Osteocyte (in vitro differentiated cells): ENCODE measurements at places on chromosomes 12 and 14. TPM values are rescaled to one million over a fixed set of nuclear protein-coding genes. Genes with fewer than 3 reads are reported as not detected.

KERA gene
- not detected in 2 replicates for total RNA-seq

BMP4 gene
- total RNA-seq = 6.9 and 7.3 TPM in 2 replicates

LMNTD1 gene
- total RNA-seq = not detected in 2 replicates

BTBD6 gene
- 35.3 and 35.7 TPM in 2 replicates for total RNA-seq

DNA sequence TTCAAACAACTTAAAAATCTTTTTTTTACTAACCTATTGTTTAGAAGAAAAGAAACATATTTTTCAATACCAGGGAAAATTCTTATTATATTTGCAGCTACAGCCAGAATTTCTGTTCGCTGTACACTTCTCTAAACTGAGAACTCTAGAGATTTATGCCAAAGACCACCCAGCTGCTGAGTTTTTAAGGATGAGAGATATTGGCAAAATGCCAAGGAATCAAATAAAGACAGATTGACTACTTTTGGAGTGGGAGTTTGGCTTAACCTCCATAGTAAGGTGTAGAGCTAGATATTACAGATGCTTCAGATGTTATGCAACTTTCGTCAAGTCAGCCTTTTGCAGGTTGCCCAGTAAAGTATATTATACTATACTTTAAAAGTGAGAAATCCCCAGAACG lies 71.8 kb downstream of the TTLL5 start:
- no peak overlapping the region for H3K4me3 ChIP-seq
- no peak for DNase-seq
- no peak overlapping the region for H3K27ac ChIP-seq
- H3K27me3 ChIP-seq = no peaks in the 10 kb centered on the region
- peaks cover 31% of the 10 kb centered on the region for H3K36me3 ChIP-seq

DNA sequence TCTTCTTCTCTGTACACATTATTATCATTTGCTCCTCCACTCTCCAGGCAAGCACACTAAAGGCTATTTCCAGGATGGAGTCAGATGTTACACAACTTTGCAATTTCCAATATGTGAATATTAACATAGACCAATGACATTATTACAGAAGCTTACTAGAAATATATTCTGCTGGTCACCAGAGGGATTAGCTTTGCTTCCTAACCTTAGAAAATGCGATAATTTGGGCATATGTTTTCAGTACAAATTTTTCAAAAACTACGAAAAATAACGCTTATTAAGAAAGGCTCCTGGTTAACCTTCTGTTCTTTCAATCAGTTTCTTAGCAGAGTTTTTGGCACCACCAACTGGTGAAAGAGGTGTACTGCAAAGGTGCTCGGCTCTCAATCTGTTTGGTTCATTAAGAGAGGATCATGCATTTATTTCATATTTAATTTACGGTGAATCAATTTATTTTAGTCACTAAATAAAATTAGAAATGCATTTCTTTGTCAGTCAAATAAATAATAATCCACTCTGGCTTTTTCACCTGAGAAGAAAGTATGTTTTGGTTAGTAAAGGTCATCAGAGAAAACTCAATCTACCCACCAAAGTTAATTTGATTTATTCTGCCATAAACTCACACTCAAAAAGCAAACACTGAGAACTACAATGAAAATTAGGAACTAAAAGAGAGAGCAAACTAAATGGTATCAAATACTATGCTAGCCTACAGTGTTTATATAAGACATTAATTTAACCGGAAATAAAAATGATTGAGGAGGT lies 39.2 kb downstream of the EFCAB11 start:
- DNase-seq = no peak
- H3K4me1 ChIP-seq = peaks cover 48% of the 10 kb centered on the region
- H3K27me3 ChIP-seq = no peaks in the 10 kb centered on the region

DNA sequence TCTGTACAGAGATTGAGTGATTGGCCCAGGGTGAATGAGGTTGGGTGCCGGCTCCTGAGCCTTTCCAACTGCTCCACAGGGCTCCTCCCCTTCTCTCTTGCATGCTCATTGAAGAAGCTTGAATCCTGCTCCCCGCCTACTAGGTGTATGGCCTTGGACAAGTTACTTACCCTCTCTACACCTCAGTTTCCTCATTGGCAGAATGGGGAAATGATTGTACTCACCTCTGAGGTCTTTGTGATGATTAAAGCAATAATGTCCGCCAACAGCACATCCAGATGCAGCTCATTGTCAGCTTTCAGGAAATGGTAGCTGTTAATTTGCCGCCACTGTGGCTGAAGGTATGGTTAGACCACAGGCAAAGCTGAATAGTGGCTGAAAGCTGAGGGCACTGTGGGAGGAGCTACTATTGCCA lies 174.1 kb downstream of the CRADD start:
- peaks cover 9% of the 10 kb centered on the region for H3K4me1 ChIP-seq
- no peak overlapping the region for H3K27ac ChIP-seq
- DNase-seq = no peak

- H3K4me3 ChIP-seq = no peak overlapping the region
- no peaks in the 10 kb centered on the region for H3K36me3 ChIP-seq
These were observed 2.4 kb downstream of the ACVR1B start for GRCh38 chr12:51953864-51954263.

GRCh38 chr14:23062002-23062401 lies 4.7 kb upstream of the CDH24 start:
- H3K36me3 ChIP-seq = peaks cover 37% of the 10 kb centered on the region
- DNase-seq = no peak
- peak overlapping the region; percentile 18 for H3K4me3 ChIP-seq
- peaks cover 35% of the 10 kb centered on the region for H3K4me1 ChIP-seq
- H3K27ac ChIP-seq = peak overlapping the region; percentile 70

DNA sequence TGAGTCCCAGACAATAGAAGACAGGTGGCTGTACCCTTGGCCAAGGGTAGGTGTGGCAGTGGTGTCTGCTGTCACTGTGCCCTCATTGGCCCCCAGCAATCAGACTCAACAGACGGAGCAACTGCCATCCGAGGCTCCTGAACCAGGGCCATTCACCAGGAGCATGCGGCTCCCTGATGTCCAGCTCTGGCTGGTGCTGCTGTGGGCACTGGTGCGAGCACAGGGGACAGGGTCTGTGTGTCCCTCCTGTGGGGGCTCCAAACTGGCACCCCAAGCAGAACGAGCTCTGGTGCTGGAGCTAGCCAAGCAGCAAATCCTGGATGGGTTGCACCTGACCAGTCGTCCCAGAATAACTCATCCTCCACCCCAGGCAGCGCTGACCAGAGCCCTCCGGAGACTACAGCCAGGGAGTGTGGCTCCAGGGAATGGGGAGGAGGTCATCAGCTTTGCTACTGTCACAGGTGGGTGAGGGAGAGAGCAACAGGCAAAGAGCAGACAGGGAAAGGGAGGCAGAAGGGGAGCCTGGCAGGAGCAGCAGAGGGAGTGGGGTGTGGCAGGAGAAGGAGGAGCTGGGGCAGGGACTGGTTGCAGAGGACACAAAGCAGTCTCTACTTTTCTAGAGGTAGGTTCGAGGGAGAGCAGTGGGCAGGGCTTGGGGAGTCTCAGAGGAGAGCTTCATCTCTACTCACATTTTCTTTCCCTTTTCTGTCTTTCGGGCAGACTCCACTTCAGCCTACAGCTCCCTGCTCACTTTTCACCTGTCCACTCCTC lies 452 bp downstream of the INHBE start:
- H3K4me1 ChIP-seq = peaks cover 42% of the 10 kb centered on the region
- no peak for DNase-seq
- H3K4me3 ChIP-seq = no peak overlapping the region
- peak overlapping the region; percentile 75 for H3K27ac ChIP-seq
- no peaks in the 10 kb centered on the region for H3K27me3 ChIP-seq

GRCh38 chr12:108966378-108967151 lies 54.3 kb downstream of the SVOP start:
- no peak overlapping the region for H3K4me3 ChIP-seq
- no peaks in the 10 kb centered on the region for H3K4me1 ChIP-seq
- H3K27me3 ChIP-seq = no peaks in the 10 kb centered on the region
- H3K36me3 ChIP-seq = no peaks in the 10 kb centered on the region

- H3K36me3 ChIP-seq = peaks cover 27% of the 10 kb centered on the region
- H3K4me3 ChIP-seq = no peak overlapping the region
- peaks cover 20% of the 10 kb centered on the region for H3K4me1 ChIP-seq
- H3K27me3 ChIP-seq = no peaks in the 10 kb centered on the region
- no peak for DNase-seq
- H3K27ac ChIP-seq = no peak overlapping the region
These were observed 4.3 kb downstream of the PCK2 start for GRCh38 chr14:24098229-24098926.

DNA sequence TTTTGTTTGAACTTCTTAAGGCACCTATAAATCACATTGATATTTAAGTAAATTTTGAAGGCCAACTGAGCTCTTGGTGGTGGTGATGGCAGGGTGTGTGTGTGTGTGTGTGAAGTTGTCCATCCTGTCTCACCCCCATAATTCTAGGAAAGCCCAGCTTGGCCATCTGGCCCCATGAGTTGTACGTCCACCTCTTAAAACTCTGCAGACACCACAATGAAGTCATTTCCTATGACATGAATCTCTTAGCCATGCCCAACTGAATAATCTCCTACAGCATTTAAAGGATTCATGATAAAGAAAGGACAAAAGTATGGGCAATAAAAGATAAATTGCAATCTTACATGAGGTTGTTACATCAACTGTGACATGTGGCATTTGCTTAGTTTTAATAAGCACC lies 123.4 kb downstream of the TTC7B start:
- peaks cover 9% of the 10 kb centered on the region for H3K36me3 ChIP-seq
- H3K4me3 ChIP-seq = no peak overlapping the region
- peaks cover 20% of the 10 kb centered on the region for H3K4me1 ChIP-seq
- no peak overlapping the region for H3K27ac ChIP-seq
- no peaks in the 10 kb centered on the region for H3K27me3 ChIP-seq
- DNase-seq = no peak

GRCh38 chr12:70691018-70691672 lies 53.9 kb upstream of the PTPRB start:
- H3K4me3 ChIP-seq = no peak overlapping the region
- H3K27ac ChIP-seq = no peak overlapping the region
- H3K27me3 ChIP-seq = peaks cover 3% of the 10 kb centered on the region
- DNase-seq = no peak
- H3K4me1 ChIP-seq = no peaks in the 10 kb centered on the region

GRCh38 chr12:118467641-118468305 lies 91.4 kb downstream of the SUDS3 start:
- H3K27ac ChIP-seq = no peak overlapping the region
- H3K36me3 ChIP-seq = no peaks in the 10 kb centered on the region
- H3K4me1 ChIP-seq = no peaks in the 10 kb centered on the region
- DNase-seq = no peak
- H3K27me3 ChIP-seq = no peaks in the 10 kb centered on the region
- H3K4me3 ChIP-seq = no peak overlapping the region

- H3K4me1 ChIP-seq = peaks cover 36% of the 10 kb centered on the region
- H3K27ac ChIP-seq = peak overlapping the region; percentile 31
- H3K4me3 ChIP-seq = no peak overlapping the region
- H3K36me3 ChIP-seq = peaks cover 40% of the 10 kb centered on the region
- DNase-seq = peak; percentile 91
- no peaks in the 10 kb centered on the region for H3K27me3 ChIP-seq
These were observed 67.4 kb downstream of the ACTN1 start for GRCh38 chr14:68911594-68912227.

- H3K27ac ChIP-seq = no peak overlapping the region
- H3K4me1 ChIP-seq = no peaks in the 10 kb centered on the region
- H3K27me3 ChIP-seq = no peaks in the 10 kb centered on the region
- H3K36me3 ChIP-seq = no peaks in the 10 kb centered on the region
These were observed 94.3 kb downstream of the OTX2 start for GRCh38 chr14:56715938-56716337.
